Lower leg skin (tissue), 4 donors: ENCODE measurements at places on chromosomes 1 and 21.

DNA sequence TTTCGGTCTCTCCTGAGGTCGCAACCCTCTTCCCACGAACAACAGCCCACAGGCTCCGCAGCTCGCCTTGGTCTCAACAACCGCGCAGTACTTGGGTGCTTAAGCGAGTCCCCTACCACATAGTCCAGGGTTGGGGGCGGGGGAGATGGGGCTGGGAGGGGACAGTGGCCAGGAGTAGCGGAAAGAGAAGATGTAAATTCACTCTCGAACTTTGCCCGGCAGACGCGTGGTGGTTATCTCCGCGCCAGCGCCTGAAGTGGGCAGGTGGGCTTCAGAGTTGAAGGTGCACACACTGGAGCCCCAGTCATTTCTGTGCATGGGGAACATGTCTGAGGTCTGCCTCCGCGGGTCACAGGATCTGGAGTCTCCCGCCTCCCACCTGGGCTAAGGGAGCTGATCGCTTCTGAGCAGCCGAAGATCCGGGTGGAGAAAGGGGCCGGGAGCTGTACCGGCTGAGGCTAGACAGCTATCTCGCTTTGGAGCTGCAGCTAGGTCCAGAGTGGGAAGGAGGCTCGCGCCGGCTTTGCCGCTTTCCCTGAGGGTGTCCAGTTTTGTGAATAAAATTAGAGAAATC, 4.3 kb upstream of the FOXD2 start:
- no peak for DNase-seq

- no peak for DNase-seq
These were observed 25.2 kb downstream of the TP73 start for GRCh38 chr1:3677484-3677883.

- DNase-seq, result no peak
These were observed 7.1 kb upstream of the PLPP3 start for GRCh38 chr1:56586502-56586901.

DNA sequence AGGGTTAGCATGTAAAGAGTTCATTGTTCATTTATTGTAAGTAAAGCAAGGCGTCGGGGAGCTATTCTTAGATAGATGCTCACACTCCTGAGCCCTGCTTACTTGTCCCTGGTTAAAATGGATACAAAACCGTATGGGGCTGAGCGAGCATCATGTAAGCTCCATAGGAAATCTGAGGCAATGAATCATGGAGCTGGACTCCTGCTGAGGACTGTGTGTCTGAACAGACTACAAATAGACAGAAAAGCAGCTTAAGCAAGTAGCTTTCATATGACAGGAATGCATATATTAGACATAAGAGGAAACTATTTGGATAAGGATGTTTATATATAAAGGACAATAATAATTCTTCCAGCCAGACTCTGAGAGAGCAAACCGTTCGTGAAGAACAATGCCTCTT, 604.9 kb upstream of the PTBP2 start:
- no peak for DNase-seq

DNA sequence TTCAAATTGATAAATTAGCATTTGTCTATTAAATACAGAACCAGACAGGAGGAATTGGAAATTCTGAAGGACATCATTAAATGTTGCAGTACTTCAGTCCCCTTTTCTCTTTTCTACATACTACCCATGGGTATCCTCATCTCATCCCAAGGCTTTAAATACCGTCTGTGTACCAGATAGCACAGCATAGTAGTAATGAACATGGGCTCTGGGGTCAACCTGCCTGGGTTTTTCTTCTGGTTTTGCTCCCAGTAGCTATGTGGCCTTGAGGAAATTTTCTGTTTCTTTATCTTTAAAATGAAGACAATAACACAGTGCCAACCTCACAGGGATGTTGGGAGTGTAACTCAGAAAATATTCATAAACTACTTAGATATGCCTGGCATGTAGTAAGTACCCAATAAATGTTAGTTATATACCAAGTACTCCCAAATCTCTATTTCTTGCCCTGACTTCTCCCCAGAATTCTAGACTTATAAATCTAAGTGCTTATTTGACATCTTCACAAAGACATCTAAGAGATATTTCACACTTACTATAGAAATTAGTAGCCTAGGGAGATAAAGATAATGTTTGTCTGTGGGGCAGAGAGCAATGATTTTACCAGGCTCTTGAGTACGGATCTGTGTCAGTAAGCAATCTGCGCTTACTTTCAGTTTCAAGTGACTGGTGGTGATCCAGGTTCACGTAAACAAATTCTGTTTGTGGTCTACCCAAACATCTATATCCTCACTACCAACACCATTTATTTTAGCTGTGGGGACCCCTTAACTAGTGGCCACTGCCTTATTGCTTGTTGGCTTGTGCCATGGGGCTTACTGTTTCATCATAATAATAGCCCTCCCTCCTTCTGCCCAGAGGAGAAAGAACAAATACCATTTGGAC, 37.3 kb downstream of the VANGL2 start:
- no peak for DNase-seq

DNA sequence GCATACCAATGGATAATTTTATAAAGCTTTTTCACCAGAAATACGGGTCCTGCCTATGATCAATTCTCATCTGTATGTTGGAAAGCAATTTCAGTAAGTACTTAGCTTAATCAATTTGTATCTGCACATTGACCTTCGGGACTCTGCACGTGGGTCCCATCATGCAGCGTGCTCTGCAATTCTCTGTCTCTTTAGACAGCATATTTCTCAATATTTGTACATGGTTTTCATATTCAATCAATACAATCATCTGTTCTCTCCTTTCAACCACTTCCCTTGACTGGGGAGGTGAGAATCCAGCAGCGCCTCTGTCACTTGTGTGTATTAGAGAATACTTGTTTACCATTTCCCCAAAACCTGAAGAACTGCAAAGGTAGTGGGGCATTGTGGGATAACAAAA, 220.5 kb downstream of the TNR start:
- DNase-seq, result no peak
